ENCODE measurements at places on chromosomes 3 and 15.

DNA sequence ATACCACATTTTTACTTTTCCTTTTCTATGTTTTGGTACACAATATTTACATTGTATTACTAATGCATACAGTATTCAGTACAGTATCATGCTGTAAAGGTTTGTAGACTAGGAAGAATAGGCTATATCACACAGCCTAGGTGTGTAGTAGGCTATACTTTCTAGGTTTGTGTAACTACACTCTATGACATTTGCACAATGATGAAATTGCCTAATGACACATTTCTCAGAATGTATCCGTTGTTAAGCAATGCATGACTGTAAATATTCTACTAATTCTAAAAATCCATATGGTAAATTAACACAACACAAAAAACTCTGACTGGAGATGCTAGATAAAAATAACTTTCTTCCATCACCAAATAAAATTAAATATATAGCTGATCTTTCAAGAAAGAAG is 16.2 kb downstream of the NEDD4 start:
- no peak for DNase-seq

GRCh38 chr3:129608087-129608935 is 1.8 kb upstream of the PLXND1 start:
- no peak for DNase-seq

GRCh38 chr15:47609693-47610092 is 107.6 kb upstream of the SEMA6D start:
- DNase-seq = no peak

GRCh38 chr15:55033574-55033973 is 163.2 kb downstream of the RSL24D1 start:
- no peak for DNase-seq

- no peak for DNase-seq
These were observed 132.2 kb downstream of the DUT start for GRCh38 chr15:48463366-48463880.

Measured in activated naive CD4-positive, alpha-beta T cell (primary cell).